ENCODE measurements at places on chromosomes 2 and 18.

DNA sequence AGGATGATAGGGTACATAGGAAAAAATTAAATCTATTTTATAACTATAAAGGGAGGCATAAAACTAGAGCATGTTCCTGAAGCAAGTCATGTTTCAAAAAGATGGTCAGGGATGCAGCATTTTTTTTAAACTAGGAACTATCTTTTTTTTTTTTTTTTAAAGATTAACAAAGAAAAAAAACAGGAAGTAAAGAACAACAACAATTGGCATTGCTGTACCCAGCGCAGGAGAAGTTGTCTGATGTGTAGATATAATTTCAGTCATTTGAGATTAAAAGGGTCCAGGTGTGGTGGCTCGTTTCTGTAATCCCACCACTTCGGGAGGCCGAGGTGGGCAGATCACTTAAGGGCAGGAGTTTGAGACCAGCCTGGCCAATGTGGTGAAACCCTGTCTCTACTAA, 41.5 kb downstream of the PMAIP1 start:
- DNase-seq = no peak

DNA sequence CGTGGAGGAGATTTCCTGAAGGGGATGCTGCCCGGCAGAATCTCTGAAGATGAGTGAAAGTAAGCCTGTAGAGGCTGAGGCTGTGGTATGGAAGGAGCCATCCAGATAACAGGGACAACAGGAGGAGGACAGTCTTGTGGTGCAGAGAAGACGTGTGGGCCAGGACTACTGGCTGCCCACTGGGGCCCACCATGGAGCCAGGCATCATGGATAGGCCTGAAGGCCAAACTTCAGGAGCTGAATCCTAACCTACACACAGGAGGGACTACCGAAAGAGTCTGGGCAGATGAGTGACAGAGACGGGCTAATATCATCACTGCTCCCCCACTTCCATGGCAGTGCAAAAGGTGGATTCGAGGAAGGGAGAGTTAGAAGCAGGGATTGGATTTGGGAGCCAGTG, 131.3 kb upstream of the DAPL1 start:
- no peak for DNase-seq

GRCh38 chr18:35289727-35290093, 319 bp downstream of the ZSCAN30 start:
- DNase-seq = no peak

- no peak for DNase-seq
Observed at GRCh38 chr2:45794134-45794617, 142.7 kb downstream of the PRKCE start.

DNA sequence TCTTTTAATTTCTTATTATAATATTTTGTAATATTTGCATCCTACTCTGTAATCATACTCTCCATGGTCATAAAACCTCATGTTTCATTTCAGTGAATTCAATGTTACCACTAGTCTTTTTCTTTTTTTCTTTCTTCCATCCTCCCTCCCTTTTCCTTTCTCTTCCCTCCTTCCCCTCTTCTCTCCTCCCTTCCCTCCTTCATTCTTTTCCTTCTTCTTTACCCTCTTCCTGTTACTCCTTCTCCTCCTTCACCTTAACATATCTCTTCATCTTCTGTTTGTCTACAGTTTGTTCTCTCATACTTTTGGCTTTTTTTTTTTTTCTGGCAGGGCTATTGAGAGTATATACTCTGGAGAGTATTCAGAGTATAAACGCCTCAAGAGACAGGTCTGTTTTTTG, 491.6 kb upstream of the ID2 start:
- no peak for DNase-seq

- no peak for DNase-seq
Observed at GRCh38 chr18:11323359-11323819, 174.0 kb upstream of the PIEZO2 start.

DNA sequence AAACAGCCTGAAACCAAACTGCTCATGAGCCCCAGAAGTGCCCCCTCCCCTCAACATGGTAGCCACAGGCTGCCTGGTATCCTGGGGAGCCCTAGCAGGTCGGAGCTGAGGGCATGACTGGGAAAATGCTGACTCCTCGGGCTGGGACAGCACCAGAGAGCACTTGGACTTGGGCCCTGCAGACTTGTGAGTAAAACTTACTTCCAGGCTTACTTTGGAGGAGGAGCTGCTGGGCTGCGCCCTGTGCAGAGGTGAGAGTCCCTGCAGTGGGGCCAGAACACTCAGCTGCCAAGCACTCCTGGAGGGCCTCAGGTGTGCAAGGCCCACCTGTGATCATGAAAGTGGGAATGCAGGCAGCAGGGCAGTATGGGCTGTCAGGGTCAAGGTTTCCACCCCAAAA, 119.4 kb downstream of the SEPTIN10 start:
- no peak for DNase-seq

- no peak for DNase-seq
Observed at GRCh38 chr2:84278386-84278785, 180.7 kb downstream of the SUCLG1 start.

DNA sequence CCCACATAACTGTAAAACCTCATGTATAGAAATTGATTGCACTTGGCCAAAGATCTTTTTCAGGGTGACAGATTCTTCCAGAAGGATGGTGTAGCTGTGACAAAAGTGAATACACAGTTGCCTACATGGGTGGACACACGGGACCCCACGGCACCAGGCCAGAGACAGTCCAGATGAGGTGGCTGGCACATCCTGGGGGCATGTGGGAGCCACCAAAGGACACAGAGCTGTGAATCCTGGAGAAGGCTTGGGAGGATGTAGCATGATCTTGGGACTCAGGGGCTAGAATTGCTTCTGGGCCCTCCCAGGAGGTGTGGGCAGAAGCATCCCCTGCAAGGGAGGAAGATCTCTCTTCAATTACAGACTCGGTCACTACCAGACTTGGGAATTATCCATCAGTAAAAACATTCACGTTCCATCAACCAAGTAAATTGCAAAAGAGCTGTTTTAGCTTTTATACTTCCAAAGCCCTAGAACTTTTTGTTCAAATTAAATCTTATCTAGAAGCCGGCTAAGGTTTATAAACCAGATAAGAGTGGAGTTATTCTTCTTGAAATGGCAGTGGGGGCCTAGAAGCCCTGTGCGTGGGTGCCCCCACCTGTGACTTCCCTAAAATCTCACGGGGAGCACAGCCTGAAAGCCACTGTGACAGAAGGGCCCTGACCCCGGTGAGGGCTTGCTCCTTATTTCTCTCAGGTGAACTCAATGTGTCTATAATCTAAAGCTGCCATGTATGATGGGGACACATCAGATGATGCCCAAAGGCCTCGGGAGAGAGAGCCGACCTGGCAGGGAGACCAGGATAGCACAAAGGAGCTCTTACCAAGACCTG, 81.7 kb downstream of the SEPTIN10 start:
- DNase-seq = no peak

GRCh38 chr2:204205538-204205937, 269.0 kb downstream of the ICOS start:
- DNase-seq = no peak

GRCh38 chr2:33436083-33436482, 40.4 kb upstream of the RASGRP3 start:
- DNase-seq = no peak

DNA sequence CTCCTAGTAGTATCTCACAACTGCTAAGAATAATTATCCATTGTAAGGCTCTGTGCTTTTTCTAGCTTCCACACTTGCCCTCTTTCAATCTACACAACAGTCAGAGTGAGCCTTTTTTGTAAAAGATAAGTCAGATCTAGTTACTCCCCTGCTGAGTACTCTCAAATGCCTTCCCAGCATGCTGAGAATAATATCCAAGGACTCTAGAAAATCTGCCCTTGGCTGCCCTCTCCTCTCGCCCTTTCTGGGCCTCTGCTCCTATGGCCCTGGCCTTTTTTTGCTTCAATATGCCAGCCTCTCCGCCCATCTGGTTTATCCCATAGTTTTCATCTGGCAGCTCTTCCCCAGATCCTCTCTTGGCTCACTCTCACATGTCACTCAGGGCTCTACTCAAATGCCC, 455.9 kb upstream of the UBE2E3 start:
- no peak for DNase-seq

DNA sequence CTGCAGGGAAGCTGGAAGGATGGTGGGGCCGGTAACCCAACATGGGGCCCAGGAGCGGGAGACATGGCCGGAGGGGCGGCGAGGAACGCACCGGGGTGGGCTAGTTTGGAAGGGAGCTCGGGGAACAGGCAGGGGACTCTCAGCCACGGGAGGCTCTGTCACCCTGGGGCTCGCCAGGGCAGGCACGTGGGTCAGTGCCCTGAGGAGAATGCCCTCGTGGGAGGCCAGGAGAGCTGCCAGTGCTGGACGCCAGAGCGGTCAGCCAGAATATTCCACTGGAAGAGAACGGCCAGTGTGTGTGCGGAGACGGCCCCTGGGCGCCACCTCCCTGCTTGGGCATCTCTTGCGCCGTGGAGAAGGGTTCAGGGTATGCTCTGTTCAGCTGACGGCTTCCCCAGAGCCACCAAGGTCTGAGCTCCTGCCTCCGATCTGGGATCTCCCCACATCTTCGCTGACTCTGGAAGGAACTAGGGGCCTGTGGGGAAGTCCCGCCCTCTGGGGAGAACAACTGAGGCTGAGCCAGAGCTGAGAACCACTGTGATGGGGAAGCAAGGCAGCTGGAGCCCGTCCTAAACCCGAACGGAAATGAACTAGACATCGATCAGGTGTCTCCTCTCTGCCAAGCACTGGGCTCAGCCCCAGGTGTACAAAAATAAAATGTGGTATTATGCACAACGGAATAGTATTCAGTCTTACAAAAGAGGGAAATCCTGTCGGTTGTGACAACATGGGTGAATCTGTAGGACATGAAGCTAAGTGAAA, 49.3 kb downstream of the TNP1 start:
- no peak for DNase-seq

DNA sequence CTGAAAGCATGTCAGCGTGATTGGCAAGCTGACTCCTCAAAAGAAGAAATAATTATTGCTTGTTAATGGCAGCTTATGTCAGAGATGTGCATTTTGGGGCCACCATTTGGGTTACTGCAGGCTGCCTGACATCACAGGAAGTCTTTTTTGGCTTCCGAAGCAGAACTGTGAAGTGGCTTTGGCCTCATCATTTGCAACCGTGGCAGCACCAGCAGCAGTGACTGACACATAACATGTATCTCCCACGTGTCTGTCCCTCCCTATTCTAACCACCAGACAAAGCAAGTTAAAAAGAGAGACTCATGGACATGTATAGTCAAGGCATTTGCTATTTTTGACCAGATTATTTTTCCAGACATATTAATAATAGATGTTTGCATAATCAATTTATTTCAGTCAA, 488.7 kb upstream of the ACVR2A start:
- no peak for DNase-seq

DNA sequence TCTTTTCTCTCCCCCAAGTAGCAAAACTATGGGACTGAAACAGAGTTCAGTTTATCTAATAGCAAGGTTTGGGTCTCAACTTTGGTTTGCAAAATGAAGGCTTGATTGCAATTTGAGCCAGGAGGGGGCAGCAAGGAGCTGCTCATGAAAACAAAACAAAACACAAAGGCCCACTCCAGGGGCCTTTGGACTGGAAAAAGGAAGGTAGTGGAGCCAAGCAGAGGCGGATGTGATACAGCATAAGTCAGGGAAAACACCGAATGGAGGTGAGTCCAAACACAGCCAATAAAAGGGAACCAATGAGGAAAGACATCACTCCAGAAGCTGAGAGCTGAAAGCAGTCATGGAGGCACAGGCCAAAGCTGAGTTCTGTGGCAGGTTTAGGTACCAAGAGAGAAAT, 799.7 kb upstream of the ACVR2A start:
- no peak for DNase-seq

GRCh38 chr2:155583674-155584195, 748.8 kb downstream of the NR4A2 start:
- DNase-seq = no peak

DNA sequence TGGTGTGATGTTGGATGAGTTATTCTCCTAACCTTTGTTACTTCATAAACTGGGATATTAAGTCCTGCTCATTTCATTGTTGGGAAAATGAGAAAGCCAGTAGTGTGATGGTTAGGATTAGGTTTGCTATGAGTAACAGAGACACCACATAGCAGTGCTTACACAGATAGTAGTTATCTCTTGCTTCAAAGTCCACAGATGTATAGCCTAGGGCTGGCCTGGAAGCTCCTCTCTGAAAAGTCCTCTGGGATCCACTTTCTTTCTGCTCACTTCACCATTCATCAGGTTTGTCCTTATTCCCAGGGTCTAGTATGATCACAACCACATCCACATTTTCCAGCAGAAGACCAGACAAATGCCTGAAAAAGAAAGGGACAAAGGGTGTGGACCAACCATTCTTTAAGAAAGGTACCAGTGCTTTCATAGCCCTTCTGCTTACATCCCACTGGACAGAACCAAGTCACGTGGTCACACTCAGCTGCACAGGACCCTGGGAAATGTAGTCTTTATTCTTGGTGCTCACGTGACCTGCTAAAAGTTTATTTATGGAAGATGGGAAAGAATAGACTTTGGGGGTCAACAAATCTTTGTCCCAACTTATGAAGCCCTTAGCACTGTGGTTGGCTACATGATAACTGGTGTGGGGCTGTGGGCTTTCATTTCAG, 108.9 kb downstream of the INSIG2 start:
- no peak for DNase-seq

GRCh38 chr2:101986804-101987740, 4.7 kb upstream of the IL1R2 start:
- DNase-seq = no peak

DNA sequence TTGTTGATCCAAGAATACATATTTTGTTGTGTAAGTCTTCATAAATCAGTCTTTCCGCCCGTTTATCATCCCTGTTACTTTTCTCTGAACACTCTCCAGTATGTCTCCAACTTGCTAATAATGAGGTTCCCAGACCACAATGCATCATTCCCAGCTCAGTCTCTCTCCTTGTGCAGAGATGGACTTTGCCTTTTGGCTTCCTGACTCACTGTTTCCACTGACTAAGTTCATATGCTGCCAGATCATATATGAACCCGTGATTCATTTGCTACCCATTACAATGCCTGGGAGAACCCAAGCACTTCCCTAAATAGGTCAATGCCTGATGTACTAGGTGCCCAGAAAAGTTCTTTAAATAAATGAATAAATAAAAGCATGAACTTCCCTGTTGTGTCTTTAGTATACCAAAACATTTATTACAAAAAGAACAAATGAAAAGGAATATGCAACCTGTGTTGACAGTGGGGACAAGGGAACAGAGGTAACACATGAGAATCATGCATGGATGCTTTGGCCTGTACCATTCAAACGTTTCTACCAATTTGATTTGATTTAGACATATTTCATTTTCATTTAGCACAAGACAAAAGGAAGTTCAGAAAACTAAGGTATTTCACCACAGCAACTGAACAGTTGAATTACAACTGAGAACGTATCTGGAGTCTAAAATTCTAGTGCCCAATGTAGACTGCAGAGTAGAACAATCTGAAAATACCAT, 215.4 kb upstream of the HNRNPA3 start:
- no peak for DNase-seq

- no peak for DNase-seq
Observed at GRCh38 chr2:129923265-129924091, 56.0 kb upstream of the RAB6C start.

GRCh38 chr18:7885865-7886264, 318.7 kb downstream of the PTPRM start:
- no peak for DNase-seq

GRCh38 chr18:35167332-35167731, 73.5 kb upstream of the ZNF397 start:
- DNase-seq = no peak

- DNase-seq = no peak
Observed at GRCh38 chr2:237134321-237135230, 48.9 kb downstream of the COPS8 start.

GRCh38 chr18:44320619-44321460, 359.8 kb upstream of the SETBP1 start:
- DNase-seq = no peak

- no peak for DNase-seq
Observed at GRCh38 chr18:11005528-11005927, 143.8 kb downstream of the PIEZO2 start.

- no peak for DNase-seq
Observed at GRCh38 chr18:1663879-1664705, 759.4 kb downstream of the ADCYAP1 start.

Data from stimulated activated CD8-positive, alpha-beta memory T cell treated with anti-CD3 and anti-CD28 coated beads, Interleukin-4, amount 100 ng/mL, for 4 hours (primary cell).